Adrenal gland (tissue), 19 donors: ENCODE measurements at places on chromosomes 2 and 18. TPM values are rescaled to one million over a fixed set of nuclear protein-coding genes. Genes with fewer than 3 reads are reported as not detected.
A peak's percentile ranks its signal among the peaks of the same experiment; 100 is the strongest.

GRCh38 chr2:45626387-45627221 lies 15.5 kb upstream of the SRBD1 start:
- H3K4me3 ChIP-seq, result no peak overlapping the region
- no peak overlapping the region for H3K27ac ChIP-seq
- no peaks in the 10 kb centered on the region for H3K27me3 ChIP-seq
- no peak for DNase-seq
- H3K4me1 ChIP-seq, result no peaks in the 10 kb centered on the region
- no peaks in the 10 kb centered on the region for H3K36me3 ChIP-seq

DNA sequence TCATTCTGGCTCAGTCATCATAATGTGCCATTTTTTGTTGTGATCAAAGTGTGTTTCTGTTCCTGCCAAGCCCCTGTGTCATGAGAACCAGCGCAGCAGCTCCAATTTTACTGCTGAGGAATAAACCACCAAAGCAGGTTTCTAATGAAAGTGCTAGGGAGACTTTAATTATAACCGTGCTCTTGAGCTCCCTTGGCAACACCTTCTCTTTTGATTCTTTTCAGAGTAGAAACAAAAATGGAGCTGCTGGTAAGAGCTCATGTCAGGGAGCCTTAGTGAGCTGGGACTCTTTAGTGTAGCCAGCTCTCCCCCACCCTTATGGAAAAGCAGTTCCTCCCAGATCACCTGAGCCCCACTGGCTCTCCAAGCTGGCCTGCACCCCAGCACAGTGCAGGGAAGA lies 74.3 kb downstream of the LYPD1 start:
- no peak overlapping the region for H3K4me3 ChIP-seq
- H3K36me3 ChIP-seq, result no peaks in the 10 kb centered on the region
- no peaks in the 10 kb centered on the region for H3K27me3 ChIP-seq
- no peaks in the 10 kb centered on the region for H3K4me1 ChIP-seq

- no peaks in the 10 kb centered on the region for H3K36me3 ChIP-seq
- no peak for DNase-seq
- no peaks in the 10 kb centered on the region for H3K27me3 ChIP-seq
- H3K4me1 ChIP-seq, result no peaks in the 10 kb centered on the region
- H3K27ac ChIP-seq, result no peak overlapping the region
- no peak overlapping the region for H3K4me3 ChIP-seq
These were observed 98.6 kb upstream of the EPB41L5 start for GRCh38 chr2:119914266-119914665.

GRCh38 chr18:825891-826585 lies 14.0 kb upstream of the YES1 start:
- no peak overlapping the region for H3K27ac ChIP-seq
- H3K36me3 ChIP-seq, result no peaks in the 10 kb centered on the region
- H3K27me3 ChIP-seq, result no peaks in the 10 kb centered on the region
- no peaks in the 10 kb centered on the region for H3K4me1 ChIP-seq

DNA sequence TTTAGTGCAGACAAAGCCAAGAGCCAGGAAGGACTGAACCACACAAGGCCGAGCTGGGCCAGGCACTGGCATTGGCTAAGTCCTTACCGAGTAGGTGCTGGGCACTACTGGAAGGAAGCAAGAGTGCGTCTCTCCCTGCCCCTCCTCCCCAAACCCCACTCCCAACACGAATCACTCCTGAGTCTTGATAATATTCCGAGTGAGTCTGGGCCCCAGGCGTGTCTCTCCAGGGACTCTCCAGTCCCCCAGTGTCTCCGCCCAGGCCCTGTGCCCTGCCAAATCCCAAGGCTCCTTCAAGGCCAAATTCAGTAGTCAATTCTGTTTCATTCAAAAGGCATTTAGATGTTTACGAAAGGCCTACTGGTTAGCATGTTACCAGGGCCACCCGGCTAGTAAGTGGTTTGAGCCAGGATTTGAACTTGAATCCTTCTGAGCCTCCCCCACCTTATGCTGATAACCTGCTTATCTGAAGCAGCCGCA lies 82.8 kb downstream of the GLI2 start:
- H3K36me3 ChIP-seq, result no peaks in the 10 kb centered on the region
- no peaks in the 10 kb centered on the region for H3K27me3 ChIP-seq
- peak; percentile 85 for DNase-seq
- peaks cover 11% of the 10 kb centered on the region for H3K4me1 ChIP-seq

Gene PPP4R3B
- 69.7 TPM for total RNA-seq

DNA sequence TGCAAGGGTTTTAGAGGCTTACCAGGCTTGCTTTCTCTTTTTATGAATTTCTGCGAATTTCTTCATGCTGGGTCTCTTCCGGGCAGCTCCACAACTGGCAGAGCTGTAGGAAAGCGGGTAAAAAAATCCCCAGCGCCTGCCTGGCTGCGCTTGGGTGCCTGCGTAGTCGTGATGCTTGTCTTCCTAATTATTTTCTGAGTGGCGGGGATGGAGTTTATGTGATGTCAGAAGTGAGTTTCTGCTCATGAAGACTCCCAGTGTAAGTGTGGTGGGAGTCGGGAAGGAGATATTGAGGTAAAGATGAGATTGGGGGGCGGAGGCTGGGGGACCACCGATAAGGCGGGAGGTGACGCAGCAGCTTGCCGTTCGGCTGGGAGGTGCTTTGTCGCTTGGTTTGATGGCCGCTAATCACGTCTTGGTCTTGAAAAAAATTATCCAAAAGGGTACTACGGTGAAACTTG lies 229.8 kb downstream of the LDLRAD4 start:
- H3K4me3 ChIP-seq, result no peak overlapping the region
- no peak overlapping the region for H3K27ac ChIP-seq
- H3K27me3 ChIP-seq, result no peaks in the 10 kb centered on the region
- DNase-seq, result no peak
- H3K4me1 ChIP-seq, result peaks cover 48% of the 10 kb centered on the region
- no peaks in the 10 kb centered on the region for H3K36me3 ChIP-seq

DNA sequence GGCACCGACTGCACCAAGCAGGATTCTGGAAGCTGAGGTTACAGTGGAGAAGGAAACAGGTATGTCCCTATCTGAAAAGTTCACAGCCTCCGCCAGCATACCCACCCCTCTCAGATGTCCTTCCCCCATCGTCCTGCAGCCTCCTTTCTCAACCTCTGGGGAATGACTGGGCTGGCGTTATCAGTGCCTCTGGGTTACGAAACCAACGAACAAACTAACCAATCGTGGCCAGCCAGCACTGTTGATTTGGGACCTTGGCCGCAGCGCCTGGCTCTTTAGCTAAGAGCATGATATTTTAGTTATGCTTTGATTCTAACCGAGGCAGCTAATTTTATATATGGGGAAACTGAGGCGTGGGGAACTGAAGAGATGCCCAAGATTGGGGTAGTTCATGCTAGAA lies 233.0 kb downstream of the TFCP2L1 start:
- H3K4me3 ChIP-seq, result no peak overlapping the region
- no peaks in the 10 kb centered on the region for H3K4me1 ChIP-seq
- no peak overlapping the region for H3K27ac ChIP-seq
- DNase-seq, result no peak

- no peaks in the 10 kb centered on the region for H3K36me3 ChIP-seq
- no peaks in the 10 kb centered on the region for H3K4me1 ChIP-seq
- H3K27me3 ChIP-seq, result no peaks in the 10 kb centered on the region
- no peak overlapping the region for H3K27ac ChIP-seq
- DNase-seq, result no peak
- H3K4me3 ChIP-seq, result no peak overlapping the region
These were observed 15.1 kb downstream of the PLCD4 start for GRCh38 chr2:218622606-218623365.

DNA sequence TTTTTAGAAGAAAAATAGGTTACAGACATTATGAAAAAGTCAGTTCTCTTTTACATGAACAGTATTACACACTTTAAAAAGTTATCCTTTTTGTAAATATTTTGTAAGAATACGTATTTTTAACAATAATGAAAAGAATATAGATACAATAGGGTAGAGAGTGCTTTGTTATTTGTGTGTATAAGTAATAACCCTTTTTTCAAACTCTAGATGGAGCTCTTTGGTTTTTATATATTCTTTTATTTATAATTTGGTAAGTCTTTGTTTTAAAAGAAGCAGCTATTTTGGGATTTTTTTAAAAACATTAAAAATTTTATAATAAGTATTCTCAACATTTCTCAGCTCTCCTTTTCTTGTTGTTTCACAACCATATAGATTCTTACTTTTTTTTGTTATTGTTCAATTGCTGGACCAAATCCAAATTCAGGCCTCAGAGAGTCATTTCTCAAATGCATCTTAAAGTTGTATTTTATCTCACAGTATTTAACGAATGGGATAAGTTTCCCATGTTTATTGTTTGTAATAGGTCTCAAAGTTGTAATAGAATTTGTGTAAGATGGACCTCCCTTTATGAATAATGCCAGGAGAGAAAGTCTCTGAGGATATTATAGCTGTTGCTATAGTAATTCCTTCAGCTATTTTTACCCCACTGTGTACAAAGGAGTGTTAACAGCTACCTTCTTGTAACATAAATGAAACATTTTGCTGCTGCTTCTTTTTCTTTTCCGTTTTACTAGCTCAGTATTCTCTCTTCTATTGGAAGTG lies 46.4 kb downstream of the ACYP2 start:
- no peak for DNase-seq
- no peaks in the 10 kb centered on the region for H3K27me3 ChIP-seq
- H3K4me1 ChIP-seq, result peaks cover 20% of the 10 kb centered on the region

DNA sequence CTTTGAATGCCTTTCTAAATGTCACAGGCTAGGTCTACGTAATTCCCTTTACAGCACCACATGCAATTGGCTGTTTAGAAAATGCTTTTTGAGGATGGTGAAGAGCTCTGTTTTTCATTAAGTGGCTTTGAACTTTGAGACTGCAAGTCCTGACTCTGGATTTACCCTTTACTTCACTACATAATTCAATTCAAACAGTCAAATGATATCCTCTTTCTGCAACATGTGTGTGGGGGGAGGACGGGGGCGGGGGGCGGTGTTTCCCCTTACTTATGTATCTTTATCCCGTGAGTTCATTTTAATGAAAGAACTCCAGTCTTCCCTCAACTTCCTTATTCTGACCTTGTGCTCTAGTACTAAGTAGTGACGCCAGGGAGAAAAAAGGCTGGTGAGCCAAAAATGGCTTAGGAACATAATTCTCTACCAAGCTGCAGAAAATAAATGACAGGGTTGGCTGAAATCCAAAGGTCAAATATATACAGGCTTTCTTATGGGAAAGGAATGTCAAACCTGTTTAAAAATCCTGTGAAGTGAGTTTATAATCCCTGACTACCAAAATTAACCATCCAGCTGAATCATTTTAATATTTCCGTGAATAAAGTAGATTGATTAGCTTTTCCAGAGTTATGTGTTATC lies 119.6 kb downstream of the SLC8A1 start:
- no peaks in the 10 kb centered on the region for H3K36me3 ChIP-seq
- H3K4me3 ChIP-seq, result no peak overlapping the region
- no peak overlapping the region for H3K27ac ChIP-seq
- DNase-seq, result peak; percentile 59
- peaks cover 11% of the 10 kb centered on the region for H3K4me1 ChIP-seq
- H3K27me3 ChIP-seq, result no peaks in the 10 kb centered on the region

Gene ERMN
- not detected for total RNA-seq

GRCh38 chr2:69514406-69514805 lies 77.2 kb upstream of the NFU1 start:
- no peak for DNase-seq
- H3K36me3 ChIP-seq, result peaks cover 60% of the 10 kb centered on the region
- H3K4me1 ChIP-seq, result no peaks in the 10 kb centered on the region

DNA sequence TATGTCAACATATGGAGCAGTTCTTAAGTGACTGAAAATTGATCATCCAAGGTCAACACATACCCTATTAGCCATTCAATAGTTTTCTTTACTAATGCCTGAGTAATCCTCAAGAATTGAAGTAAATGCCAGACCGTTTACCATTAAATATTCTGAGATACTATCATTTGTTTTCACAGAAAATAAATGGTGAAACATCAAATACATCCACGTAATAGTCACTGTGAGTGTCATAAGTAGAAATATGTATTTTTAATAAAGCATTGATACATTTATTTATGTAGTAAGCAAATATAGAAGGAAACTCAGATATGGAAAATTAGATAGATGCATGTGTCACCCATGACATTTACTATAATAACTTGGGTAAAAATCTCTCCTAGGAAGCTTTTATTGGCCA lies 927.8 kb upstream of the NRXN1 start:
- no peak overlapping the region for H3K27ac ChIP-seq
- no peak for DNase-seq
- H3K36me3 ChIP-seq, result no peaks in the 10 kb centered on the region
- no peaks in the 10 kb centered on the region for H3K27me3 ChIP-seq
- H3K4me1 ChIP-seq, result no peaks in the 10 kb centered on the region

DNA sequence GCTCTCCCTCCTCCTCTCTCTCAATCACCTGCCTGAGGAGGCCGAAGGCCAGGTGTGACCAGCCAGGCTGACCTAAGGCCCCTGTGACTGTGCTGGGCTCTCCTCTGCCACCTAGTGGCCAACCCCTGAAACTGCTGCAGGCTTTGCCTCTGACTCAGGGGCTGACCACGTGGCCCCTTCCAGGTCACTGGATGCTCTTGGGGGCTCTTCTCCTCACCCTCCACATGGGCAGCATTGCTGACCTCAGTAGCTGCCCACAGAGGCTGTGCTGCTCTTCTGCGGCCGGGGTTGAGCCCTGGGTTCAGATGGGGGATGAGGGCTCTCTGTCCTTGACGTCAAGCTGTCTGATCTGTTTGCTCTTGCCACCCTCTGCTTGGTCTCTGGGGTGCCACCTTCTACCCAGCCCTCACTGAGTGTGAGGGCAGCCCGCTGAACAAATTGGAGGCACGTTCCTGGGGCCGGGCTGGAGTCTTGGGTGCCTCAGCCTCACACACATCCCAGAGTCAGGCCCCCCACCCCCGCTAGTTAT lies 122.7 kb downstream of the TWIST2 start:
- H3K4me1 ChIP-seq, result no peaks in the 10 kb centered on the region
- H3K4me3 ChIP-seq, result no peak overlapping the region
- H3K36me3 ChIP-seq, result no peaks in the 10 kb centered on the region
- H3K27ac ChIP-seq, result no peak overlapping the region
- H3K27me3 ChIP-seq, result no peaks in the 10 kb centered on the region
- peak; percentile 63 for DNase-seq

DNA sequence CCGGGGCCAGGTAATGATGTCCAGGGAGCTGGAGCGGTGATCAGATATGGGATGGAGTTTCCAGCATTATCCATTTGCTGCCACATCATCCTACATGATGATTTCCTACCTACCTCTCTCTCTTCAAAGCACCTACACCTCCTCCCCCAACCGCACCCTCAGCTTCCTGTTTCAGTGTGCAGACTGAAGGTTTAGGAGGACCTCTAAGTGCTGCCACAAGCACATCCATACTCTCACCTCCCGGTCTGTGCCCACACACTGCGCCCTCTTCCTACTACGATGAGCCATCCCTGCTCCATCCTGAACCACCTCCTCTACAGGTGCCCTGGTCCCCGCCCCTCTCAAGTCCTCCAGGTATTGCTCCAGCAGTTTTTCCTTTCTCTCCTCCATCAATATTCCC lies 123.7 kb downstream of the ALPK2 start:
- no peak overlapping the region for H3K4me3 ChIP-seq
- H3K27me3 ChIP-seq, result no peaks in the 10 kb centered on the region
- DNase-seq, result no peak
- no peak overlapping the region for H3K27ac ChIP-seq
- H3K4me1 ChIP-seq, result peaks cover 3% of the 10 kb centered on the region

Gene AMMECR1L
- 12.5 TPM for total RNA-seq
